ENCODE measurements at places on chromosomes 2 and 18.

- no peak for DNase-seq
- H3K36me3 ChIP-seq: no peaks in the 10 kb centered on the region
- H3K27ac ChIP-seq: no peak overlapping the region
- peaks cover 10% of the 10 kb centered on the region for H3K4me1 ChIP-seq
- H3K4me3 ChIP-seq: no peak overlapping the region
- no peaks in the 10 kb centered on the region for H3K27me3 ChIP-seq
Measured at GRCh38 chr18:3889803-3890202, 439.8 kb downstream of the TGIF1 start.

- no peaks in the 10 kb centered on the region for H3K36me3 ChIP-seq
- H3K27me3 ChIP-seq: no peaks in the 10 kb centered on the region
- no peak overlapping the region for H3K4me3 ChIP-seq
- DNase-seq: no peak
- no peak overlapping the region for H3K27ac ChIP-seq
- H3K4me1 ChIP-seq: no peaks in the 10 kb centered on the region
Measured at GRCh38 chr2:59046401-59047372, 805.6 kb upstream of the FANCL start.

GRCh38 chr2:12070581-12070980 is 324.1 kb downstream of the LPIN1 start:
- no peak for DNase-seq
- H3K27ac ChIP-seq: no peak overlapping the region
- no peaks in the 10 kb centered on the region for H3K27me3 ChIP-seq
- no peaks in the 10 kb centered on the region for H3K36me3 ChIP-seq
- H3K4me3 ChIP-seq: no peak overlapping the region

GRCh38 chr2:219918254-219918653 is 290.8 kb downstream of the SLC4A3 start:
- H3K36me3 ChIP-seq: no peaks in the 10 kb centered on the region
- no peak for DNase-seq
- no peak overlapping the region for H3K27ac ChIP-seq
- no peaks in the 10 kb centered on the region for H3K27me3 ChIP-seq
- no peak overlapping the region for H3K4me3 ChIP-seq
- no peaks in the 10 kb centered on the region for H3K4me1 ChIP-seq

DNA sequence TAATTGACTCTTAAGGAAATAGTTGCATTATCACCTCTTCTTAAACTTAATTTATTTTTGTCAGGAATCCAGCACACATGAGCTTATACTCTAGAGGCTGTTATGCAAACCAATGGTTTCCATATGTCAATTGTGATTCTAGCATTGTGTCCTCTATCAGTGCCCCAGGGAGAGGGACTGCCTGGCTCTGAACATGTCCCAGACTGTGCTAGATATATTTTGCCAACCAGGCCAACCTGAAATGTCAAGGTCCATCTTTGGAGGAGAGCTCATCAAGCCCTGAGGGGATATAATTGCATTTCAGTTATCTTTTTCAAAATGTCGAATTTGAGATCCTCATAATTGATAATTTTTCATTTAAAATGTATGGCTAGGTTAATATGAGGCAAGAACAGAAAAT is 34.2 kb downstream of the HNMT start:
- H3K36me3 ChIP-seq: no peaks in the 10 kb centered on the region
- H3K4me3 ChIP-seq: no peak overlapping the region
- no peak overlapping the region for H3K27ac ChIP-seq
- DNase-seq: no peak
- H3K4me1 ChIP-seq: no peaks in the 10 kb centered on the region
- H3K27me3 ChIP-seq: no peaks in the 10 kb centered on the region

- no peak overlapping the region for H3K4me3 ChIP-seq
- H3K36me3 ChIP-seq: peaks cover 12% of the 10 kb centered on the region
- DNase-seq: no peak
- no peaks in the 10 kb centered on the region for H3K4me1 ChIP-seq
- no peak overlapping the region for H3K27ac ChIP-seq
Measured at GRCh38 chr18:69599377-69599776, 198.7 kb downstream of the DOK6 start.

- no peak for DNase-seq
- H3K36me3 ChIP-seq: peaks cover 19% of the 10 kb centered on the region
- H3K27ac ChIP-seq: no peak overlapping the region
- no peak overlapping the region for H3K4me3 ChIP-seq
- H3K27me3 ChIP-seq: no peaks in the 10 kb centered on the region
- H3K4me1 ChIP-seq: peaks cover 5% of the 10 kb centered on the region
Measured at GRCh38 chr18:22946217-22946616, 13.1 kb downstream of the RBBP8 start.

DNA sequence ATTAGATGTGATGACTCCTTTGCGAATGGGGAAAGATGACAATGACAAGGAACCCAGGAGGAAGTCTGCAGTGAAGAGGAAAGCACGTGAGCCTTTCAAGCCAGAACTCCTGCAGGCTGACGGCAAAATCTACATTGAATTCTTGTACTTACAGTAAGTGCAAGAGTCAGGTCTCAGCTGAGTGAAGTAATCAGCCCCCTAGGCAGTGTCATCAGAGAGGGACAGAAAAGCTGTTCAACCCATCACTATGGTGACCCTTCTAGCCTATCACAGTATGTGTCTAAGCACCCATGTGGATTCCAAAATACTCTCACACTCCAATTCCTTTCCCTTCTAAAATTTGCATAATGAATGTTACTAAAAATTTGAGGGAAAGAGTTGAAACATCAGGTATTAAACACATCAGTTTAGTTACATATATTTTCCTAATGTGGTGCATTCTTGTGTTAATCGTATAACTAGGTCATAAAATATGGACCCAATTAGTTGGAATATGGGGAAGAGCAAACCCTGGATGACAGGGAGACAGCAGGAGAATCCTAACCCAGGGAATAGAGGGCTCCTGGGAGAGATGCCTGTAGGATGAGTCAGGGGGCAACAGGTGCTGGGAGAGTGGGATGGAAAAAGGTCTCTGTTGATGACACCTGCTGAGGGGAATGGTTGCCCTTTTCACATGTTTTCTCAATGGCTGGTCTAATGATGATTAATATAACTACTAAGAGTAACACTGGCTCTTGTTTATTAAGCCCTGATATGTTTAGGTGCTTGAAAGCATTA is 39.5 kb downstream of the VWC2L start:
- H3K4me1 ChIP-seq: peaks cover 14% of the 10 kb centered on the region
- no peak overlapping the region for H3K27ac ChIP-seq
- no peaks in the 10 kb centered on the region for H3K36me3 ChIP-seq
- H3K27me3 ChIP-seq: no peaks in the 10 kb centered on the region
- DNase-seq: no peak

GRCh38 chr2:148493822-148494563 is 150.6 kb upstream of the EPC2 start:
- H3K4me1 ChIP-seq: peaks cover 24% of the 10 kb centered on the region
- H3K27me3 ChIP-seq: no peaks in the 10 kb centered on the region
- no peak overlapping the region for H3K27ac ChIP-seq
- H3K4me3 ChIP-seq: no peak overlapping the region

GRCh38 chr18:69872661-69873060 is 75.0 kb downstream of the CD226 start:
- no peak overlapping the region for H3K4me3 ChIP-seq
- H3K36me3 ChIP-seq: no peaks in the 10 kb centered on the region
- H3K4me1 ChIP-seq: peaks cover 6% of the 10 kb centered on the region
- H3K27me3 ChIP-seq: no peaks in the 10 kb centered on the region
- no peak for DNase-seq

Data from WTC11 (cell line).